SJCRH30 (cell line): ENCODE measurements at places on chromosomes 6 and 20.
A peak's percentile ranks its signal among the peaks of the same experiment; 100 is the strongest.

DNA sequence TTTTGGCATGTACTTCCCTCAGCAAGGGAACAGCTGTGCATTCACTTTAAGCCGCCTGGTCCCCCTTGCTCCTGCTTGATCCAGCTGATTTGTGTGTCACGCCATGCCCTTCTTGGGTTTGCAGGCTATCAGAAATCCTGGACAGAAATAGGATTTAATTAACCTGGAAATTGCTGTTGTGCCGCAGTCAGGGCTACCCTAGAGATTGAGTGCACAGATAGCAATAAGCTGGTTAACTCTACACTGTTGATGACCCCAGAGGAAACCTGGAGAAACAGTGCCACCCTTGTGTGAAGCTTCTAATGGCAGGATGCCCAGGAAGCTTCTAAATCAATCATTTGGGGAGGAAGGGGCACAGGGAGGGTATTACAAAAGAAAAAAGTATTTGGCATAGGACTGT is 199.0 kb downstream of the JARID2 start:
- H3K4me3 ChIP-seq = peak overlapping the region; percentile 10; the same call in 1 of the 2 replicates
- no peaks in the 10 kb centered on the region for H3K27me3 ChIP-seq
- peak; percentile 70 for DNase-seq
- peak overlapping the region; percentile 62 for H3K27ac ChIP-seq

GRCh38 chr6:43758617-43759050 is 11.4 kb upstream of the VEGFA start:
- H3K27me3 ChIP-seq = no peaks in the 10 kb centered on the region
- no peak overlapping the region for H3K4me3 ChIP-seq
- peaks cover 11% of the 10 kb centered on the region for H3K4me1 ChIP-seq
- no peak overlapping the region for H3K27ac ChIP-seq
- no peak for DNase-seq

GRCh38 chr6:56536536-56536935 is 106.2 kb downstream of the DST start:
- H3K36me3 ChIP-seq = peaks cover 36% of the 10 kb centered on the region
- H3K27ac ChIP-seq = no peak overlapping the region
- no peaks in the 10 kb centered on the region for H3K27me3 ChIP-seq
- no peaks in the 10 kb centered on the region; the same call in 1 of the 2 replicates for H3K4me1 ChIP-seq
- H3K4me3 ChIP-seq = no peak overlapping the region
- DNase-seq = no peak

GRCh38 chr6:361411-362132 is 30.0 kb upstream of the IRF4 start:
- no peak for DNase-seq
- H3K27ac ChIP-seq = no peak overlapping the region
- no peaks in the 10 kb centered on the region for H3K36me3 ChIP-seq
- H3K4me1 ChIP-seq = peaks cover 20% of the 10 kb centered on the region

- peaks cover 52% of the 10 kb centered on the region for H3K4me1 ChIP-seq
- DNase-seq = peak; percentile 31
- no peak overlapping the region for H3K27ac ChIP-seq
- no peak overlapping the region for H3K4me3 ChIP-seq
Measured at GRCh38 chr6:37555040-37555781, 55.5 kb upstream of the CCDC167 start.

DNA sequence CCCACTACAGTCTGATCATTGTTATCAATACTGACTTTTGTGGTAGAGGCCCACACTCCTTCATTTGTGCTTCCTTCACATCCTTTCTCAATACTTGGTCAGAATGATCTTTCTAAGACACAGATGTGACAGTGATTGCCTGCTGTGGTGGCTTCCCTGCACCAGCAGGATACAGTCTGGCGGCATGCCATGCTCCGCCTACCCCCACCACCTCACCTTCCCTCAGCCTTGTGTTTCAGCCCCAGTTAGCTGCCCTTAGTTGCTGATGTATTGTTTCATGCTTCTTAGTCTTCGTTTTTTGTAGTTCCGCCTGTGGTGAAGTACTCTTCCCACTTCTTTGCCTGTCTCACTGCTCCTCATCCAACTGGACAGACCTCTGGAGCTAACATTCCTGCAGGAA is 10.9 kb downstream of the LRRC1 start:
- no peak overlapping the region for H3K27ac ChIP-seq
- DNase-seq = no peak
- no peaks in the 10 kb centered on the region for H3K36me3 ChIP-seq
- no peak overlapping the region for H3K4me3 ChIP-seq
- H3K4me1 ChIP-seq = no peaks in the 10 kb centered on the region

GRCh38 chr6:155523821-155524651 is 68.4 kb upstream of the NOX3 start:
- H3K27me3 ChIP-seq = no peaks in the 10 kb centered on the region
- H3K4me1 ChIP-seq = no peaks in the 10 kb centered on the region
- H3K4me3 ChIP-seq = no peak overlapping the region
- no peak overlapping the region for H3K27ac ChIP-seq
- no peak for DNase-seq

GRCh38 chr6:5471044-5471443 is 209.7 kb downstream of the FARS2 start:
- peak overlapping the region; percentile 98 for H3K27ac ChIP-seq
- peak; percentile 86 for DNase-seq
- no peaks in the 10 kb centered on the region for H3K27me3 ChIP-seq

- peak; percentile 31 for DNase-seq
- no peak overlapping the region for H3K27ac ChIP-seq
- peaks cover 4% of the 10 kb centered on the region; the same call in 1 of the 2 replicates for H3K4me1 ChIP-seq
- no peaks in the 10 kb centered on the region for H3K36me3 ChIP-seq
- H3K4me3 ChIP-seq = no peak overlapping the region
Measured at GRCh38 chr6:146767632-146768031, 168.9 kb downstream of the ADGB start.

- H3K36me3 ChIP-seq = no peaks in the 10 kb centered on the region
- DNase-seq = no peak
Measured at GRCh38 chr6:137247724-137248123, 28.5 kb upstream of the IFNGR1 start.

GRCh38 chr6:141464490-141464889 is 668.2 kb upstream of the GJE1 start:
- DNase-seq = peak; percentile 15
- no peaks in the 10 kb centered on the region for H3K27me3 ChIP-seq
- peaks cover 5% of the 10 kb centered on the region; the same call in 1 of the 2 replicates for H3K4me1 ChIP-seq
- no peak overlapping the region for H3K4me3 ChIP-seq
- H3K27ac ChIP-seq = no peak overlapping the region

DNA sequence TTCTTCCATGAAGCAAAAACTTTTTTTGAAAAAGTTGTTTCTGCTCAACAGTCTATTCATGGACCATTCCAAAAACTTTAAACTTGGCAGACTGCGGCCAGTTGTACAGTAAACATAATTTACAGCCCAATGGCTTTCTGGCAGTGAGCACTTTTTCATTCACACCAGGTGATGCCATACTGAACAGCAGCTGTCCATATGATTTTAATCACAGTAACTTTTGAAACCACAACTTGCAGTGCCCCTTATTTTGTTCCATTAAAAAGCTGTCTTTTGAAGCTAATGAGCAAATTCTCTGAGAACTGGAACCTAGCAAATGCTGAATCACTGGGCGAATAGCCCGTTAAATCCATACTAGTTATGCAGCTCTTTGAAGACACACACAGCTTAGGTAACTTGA is 576.6 kb downstream of the PTPRT start:
- no peaks in the 10 kb centered on the region for H3K36me3 ChIP-seq
- peaks cover 17% of the 10 kb centered on the region for H3K4me1 ChIP-seq
- peak overlapping the region; percentile 69 for H3K27ac ChIP-seq
- no peaks in the 10 kb centered on the region for H3K27me3 ChIP-seq
- no peak overlapping the region for H3K4me3 ChIP-seq

DNA sequence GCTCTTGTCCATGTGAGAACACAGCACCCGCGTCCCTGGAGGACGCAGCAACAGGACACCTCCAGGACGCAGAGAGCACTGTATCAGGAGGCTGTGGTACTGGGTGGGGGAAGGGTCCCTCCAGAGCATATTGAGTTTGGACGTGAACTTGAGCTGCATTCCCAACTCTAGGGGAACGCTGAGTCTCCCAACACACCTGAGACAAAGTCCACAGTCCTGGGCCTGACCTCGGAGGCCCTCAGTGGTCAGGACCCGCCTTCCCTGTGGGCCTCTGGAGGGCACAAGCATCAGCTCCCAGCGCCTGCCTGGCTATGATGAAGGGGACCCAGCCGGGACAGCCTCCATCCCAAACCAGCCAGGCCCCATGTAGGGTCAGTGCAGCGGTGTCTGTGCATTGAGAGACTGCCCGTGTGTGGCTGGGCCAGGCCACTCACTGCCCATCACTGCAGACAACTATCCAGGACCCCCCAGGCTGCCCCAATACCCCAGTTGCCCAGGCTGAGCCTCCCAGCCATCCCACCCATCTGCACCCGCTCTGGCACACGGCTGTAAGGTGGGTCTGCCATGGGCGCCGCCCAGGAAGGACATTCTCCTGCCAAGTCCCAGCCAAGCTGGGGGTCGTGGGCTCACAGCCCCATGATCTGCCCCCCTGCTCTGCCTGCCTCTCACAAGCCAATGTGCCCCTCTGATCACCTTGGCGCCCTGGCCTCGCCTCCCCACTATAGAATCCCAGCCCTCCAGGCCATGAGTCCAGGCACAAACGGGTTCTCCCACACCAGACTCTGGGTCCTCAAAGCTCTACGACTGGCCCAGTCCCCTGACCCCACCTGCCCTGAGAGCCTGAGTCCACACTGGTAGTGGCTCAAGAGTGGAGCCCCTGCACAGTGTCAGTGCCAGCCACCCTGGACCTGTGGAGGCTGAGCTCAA is 115.7 kb downstream of the TAF4 start:
- H3K27me3 ChIP-seq = no peaks in the 10 kb centered on the region
- no peak overlapping the region for H3K27ac ChIP-seq
- no peaks in the 10 kb centered on the region for H3K36me3 ChIP-seq
- H3K4me3 ChIP-seq = no peak overlapping the region
- no peaks in the 10 kb centered on the region for H3K4me1 ChIP-seq

- no peaks in the 10 kb centered on the region for H3K36me3 ChIP-seq
- no peaks in the 10 kb centered on the region for H3K4me1 ChIP-seq
- no peak overlapping the region for H3K4me3 ChIP-seq
- no peaks in the 10 kb centered on the region for H3K27me3 ChIP-seq
Measured at GRCh38 chr20:6130045-6130444, 7.2 kb upstream of the FERMT1 start.

- no peak overlapping the region for H3K4me3 ChIP-seq
- no peak for DNase-seq
- no peaks in the 10 kb centered on the region for H3K4me1 ChIP-seq
- H3K27me3 ChIP-seq = no peaks in the 10 kb centered on the region
- H3K27ac ChIP-seq = no peak overlapping the region
- no peaks in the 10 kb centered on the region for H3K36me3 ChIP-seq
Measured at GRCh38 chr6:123925350-123925749, 121.7 kb downstream of the NKAIN2 start.

- H3K4me3 ChIP-seq = no peak overlapping the region
- H3K27me3 ChIP-seq = no peaks in the 10 kb centered on the region
- no peak for DNase-seq
- H3K4me1 ChIP-seq = no peaks in the 10 kb centered on the region
Measured at GRCh38 chr20:20317621-20318364, 50.1 kb upstream of the INSM1 start.

DNA sequence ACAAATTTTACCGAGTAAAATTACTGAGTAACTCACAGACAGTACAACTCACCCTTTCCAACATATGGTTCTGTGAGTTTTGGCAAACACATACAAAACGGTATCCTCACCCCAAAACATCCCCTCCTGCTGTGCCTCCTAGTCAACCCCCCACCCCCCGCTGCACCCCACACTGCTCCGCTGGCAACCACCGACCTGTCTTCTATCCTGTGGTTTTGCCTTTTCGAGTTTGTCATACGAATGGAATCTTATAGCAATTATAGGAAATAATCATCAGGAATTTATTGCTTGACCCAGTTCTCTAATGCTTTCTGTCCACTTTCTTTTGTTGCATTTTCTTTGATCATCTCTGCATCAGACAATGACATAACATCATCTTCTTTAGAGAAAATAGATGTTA is 312.3 kb downstream of the KIF16B start:
- no peak for DNase-seq
- no peak overlapping the region for H3K4me3 ChIP-seq
- no peaks in the 10 kb centered on the region for H3K36me3 ChIP-seq
- peaks cover 6% of the 10 kb centered on the region; the same call in 1 of the 2 replicates for H3K4me1 ChIP-seq
- H3K27ac ChIP-seq = no peak overlapping the region

- H3K4me3 ChIP-seq = no peak overlapping the region
- peak overlapping the region; percentile 71 for H3K27ac ChIP-seq
- H3K36me3 ChIP-seq = peaks cover 15% of the 10 kb centered on the region
- H3K4me1 ChIP-seq = peaks cover 29% of the 10 kb centered on the region; the same call in 1 of the 2 replicates
- H3K27me3 ChIP-seq = no peaks in the 10 kb centered on the region
Measured at GRCh38 chr6:43775535-43775885, 5.5 kb downstream of the VEGFA start.

DNA sequence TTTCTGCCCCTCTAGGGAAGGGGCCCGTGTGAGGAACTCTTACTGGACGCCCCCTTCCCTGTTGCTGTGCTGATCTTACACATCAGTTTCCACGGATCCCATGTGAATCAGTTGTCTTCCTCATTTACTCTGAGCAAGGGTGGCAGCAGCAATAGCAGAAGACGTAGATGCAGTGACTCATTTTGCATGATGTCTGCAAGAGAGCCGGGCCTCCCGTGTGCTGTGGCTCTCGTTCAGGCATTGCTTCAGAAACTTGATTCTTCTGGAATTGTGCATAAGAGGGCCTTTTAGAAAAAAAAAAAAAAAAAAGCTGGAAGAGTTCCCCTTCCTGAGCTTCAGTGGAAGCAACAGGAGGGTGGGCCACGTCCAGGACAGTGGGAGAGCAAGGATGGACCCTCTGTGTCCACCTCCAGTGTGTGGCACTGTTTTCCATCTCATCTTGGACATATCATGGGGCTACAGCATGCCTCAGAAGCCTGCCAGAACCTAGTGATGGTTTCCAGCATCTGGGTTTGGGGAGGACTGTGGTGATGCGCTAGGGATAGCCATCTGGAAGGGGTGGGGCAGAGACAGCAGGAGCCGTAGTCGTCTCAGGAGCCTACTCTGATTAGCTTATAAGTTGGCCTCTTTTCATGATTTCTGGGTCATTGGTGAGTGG is 62.1 kb downstream of the FOXO3 start:
- no peak for DNase-seq
- H3K4me1 ChIP-seq = peaks cover 12% of the 10 kb centered on the region
- no peak overlapping the region for H3K4me3 ChIP-seq

- no peak overlapping the region for H3K27ac ChIP-seq
- no peaks in the 10 kb centered on the region for H3K27me3 ChIP-seq
- H3K36me3 ChIP-seq = peaks cover 33% of the 10 kb centered on the region
- peaks cover 7% of the 10 kb centered on the region; the same call in 1 of the 2 replicates for H3K4me1 ChIP-seq
Measured at GRCh38 chr20:1122388-1123315, 4.2 kb downstream of the PSMF1 start.

- no peaks in the 10 kb centered on the region for H3K27me3 ChIP-seq
- H3K27ac ChIP-seq = no peak overlapping the region
- H3K4me1 ChIP-seq = no peaks in the 10 kb centered on the region
- no peak overlapping the region for H3K4me3 ChIP-seq
- no peak for DNase-seq
Measured at GRCh38 chr6:53746442-53747103, 48.2 kb upstream of the LRRC1 start.

GRCh38 chr6:54427396-54427937 is 119.2 kb downstream of the TINAG start:
- H3K27ac ChIP-seq = no peak overlapping the region
- no peak overlapping the region for H3K4me3 ChIP-seq
- H3K36me3 ChIP-seq = no peaks in the 10 kb centered on the region
- no peaks in the 10 kb centered on the region for H3K27me3 ChIP-seq

- H3K27me3 ChIP-seq = no peaks in the 10 kb centered on the region
- no peaks in the 10 kb centered on the region for H3K4me1 ChIP-seq
Measured at GRCh38 chr6:106546691-106547414, 82.4 kb downstream of the RTN4IP1 start.

GRCh38 chr6:7267466-7268091 is 45.4 kb downstream of the SSR1 start:
- no peaks in the 10 kb centered on the region for H3K27me3 ChIP-seq
- DNase-seq = peak; percentile 15
- H3K36me3 ChIP-seq = no peaks in the 10 kb centered on the region
- no peak overlapping the region for H3K27ac ChIP-seq
